Foreskin keratinocyte (primary cell): ENCODE measurements at places on chromosomes 7 and 10.
A peak's percentile ranks its signal among the peaks of the same experiment; 100 is the strongest.

DNA sequence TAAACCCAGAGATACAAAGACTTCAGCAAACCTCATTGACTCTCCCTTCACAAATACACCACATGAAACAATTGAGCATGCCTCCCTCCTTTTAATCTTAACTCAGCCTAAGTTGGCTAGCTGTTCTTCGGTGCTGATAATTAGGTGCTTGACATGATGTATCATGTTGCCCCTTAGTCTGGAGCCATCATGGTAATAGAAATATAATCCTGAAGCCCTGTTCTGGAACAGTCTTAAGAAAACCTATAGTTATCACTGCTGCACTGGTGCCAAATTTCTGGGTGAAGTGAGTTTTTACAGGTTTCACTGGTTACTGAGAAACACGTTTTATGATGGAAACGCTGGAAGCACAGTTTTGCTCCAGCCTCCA lies 306.1 kb downstream of the LRMDA start:
- no peak for DNase-seq

DNA sequence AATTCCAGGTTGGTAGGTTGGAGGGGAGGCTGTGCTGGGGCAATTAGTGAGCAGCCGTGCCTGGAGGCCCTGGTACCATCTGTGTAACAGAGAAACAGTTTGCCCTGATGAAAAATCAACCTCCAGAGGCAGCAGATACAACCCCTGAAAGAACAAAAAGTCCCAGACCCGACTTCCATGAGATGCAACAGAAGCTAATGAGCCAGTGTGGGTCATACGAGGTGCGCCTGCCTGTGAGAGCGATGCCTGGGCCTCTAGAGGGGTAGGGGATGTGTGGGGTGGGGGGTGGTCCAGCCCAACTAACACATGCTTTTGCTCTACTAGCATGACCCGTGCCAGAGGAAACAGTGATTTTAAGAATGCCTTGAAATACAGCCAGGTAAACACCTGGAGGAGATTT lies 39.3 kb downstream of the CELF2 start:
- DNase-seq: no peak

- no peak for DNase-seq
Observed at GRCh38 chr7:109895536-109895935, 1195.4 kb upstream of the LRRN3 start.

GRCh38 chr10:110022716-110023504 lies 15.1 kb downstream of the ADD3 start:
- no peak for DNase-seq

DNA sequence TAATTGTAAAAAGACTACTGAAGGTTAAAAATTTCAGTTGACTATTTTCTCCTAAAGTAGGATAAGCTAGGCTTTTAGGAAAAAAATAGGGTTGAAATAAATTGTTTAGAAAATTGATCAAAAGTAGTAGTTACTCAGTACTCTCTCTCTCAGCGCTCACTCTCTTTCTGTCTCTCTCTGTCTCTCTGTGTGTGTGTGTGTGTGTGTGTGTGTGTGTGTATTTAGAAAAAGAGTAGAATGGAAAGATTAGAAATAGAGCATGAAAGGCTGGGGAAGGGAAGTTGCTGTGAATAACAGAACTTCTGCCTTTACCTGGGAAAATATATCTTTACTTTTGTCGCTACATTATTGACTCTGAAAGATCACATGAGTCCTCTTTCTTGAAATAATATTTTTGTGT lies 20.6 kb downstream of the ADK start:
- no peak for DNase-seq

- DNase-seq: no peak
Observed at GRCh38 chr10:62005281-62005680, 103.8 kb downstream of the ARID5B start.

DNA sequence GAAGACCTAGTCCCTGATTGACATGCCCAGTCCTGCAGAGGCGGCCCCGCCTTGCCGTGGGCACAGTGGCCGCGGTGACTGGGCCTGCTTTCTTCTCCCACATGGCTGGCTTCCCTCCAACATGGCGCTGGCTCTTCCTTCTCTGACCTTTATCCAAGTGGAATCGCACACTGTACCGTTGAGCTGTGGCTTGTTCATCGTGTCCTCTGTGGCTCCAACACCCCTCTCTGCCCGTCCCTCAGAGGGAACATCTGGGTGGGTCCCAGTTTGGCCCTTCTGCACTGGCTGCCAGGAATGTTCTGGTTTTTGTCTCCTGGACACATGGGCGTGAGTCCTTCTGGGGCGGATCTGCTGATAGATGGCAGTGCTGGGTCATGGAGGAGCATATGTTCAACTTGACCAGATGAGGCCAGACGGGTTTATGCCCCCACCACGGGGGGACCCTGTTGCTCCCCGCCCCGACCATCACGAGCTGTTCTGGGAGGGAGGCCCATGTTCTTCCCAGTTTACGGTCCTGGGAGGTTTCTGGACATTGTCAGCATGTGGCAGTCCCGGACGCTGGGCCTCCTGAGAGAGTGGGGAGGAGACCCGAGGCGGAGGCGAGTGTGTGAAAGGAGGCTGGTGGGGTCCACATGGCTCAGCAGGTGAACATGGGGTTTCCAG lies 63.5 kb downstream of the LHPP start:
- DNase-seq: peak; percentile 42

- no peak for DNase-seq
Observed at GRCh38 chr10:102714621-102715455, at the start of gene SFXN2. TSS of gene SFXN2 (plus strand) at chr10:102714636. CDS start at chr10:102726637, 12,001 bp downstream.

GRCh38 chr10:128325788-128326187 lies 199.6 kb upstream of the MKI67 start:
- no peak for DNase-seq

- DNase-seq: peak; percentile 25
Observed at GRCh38 chr10:45249978-45250693, 65.3 kb downstream of the OR13A1 start.

DNA sequence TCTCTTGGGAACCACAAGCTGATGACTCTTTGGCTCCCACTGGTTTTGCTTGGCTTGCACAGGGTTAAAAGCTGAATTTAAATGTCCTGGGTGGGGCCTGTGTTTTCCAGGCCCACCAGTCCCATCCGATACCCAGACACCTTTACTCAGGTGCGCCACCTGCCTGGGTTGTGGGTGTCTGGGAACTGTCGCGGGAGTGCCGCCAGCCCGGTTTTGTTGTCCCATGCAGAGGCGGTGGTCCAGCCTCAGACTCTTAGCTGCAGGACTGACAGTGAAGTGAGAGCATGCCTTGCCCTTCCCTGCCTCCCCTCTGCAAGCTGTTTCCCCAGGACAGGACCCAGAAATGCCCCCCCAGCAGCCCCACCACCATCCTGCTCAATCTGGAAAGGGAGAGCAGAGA lies 255.6 kb upstream of the ZNF32 start:
- no peak for DNase-seq

DNA sequence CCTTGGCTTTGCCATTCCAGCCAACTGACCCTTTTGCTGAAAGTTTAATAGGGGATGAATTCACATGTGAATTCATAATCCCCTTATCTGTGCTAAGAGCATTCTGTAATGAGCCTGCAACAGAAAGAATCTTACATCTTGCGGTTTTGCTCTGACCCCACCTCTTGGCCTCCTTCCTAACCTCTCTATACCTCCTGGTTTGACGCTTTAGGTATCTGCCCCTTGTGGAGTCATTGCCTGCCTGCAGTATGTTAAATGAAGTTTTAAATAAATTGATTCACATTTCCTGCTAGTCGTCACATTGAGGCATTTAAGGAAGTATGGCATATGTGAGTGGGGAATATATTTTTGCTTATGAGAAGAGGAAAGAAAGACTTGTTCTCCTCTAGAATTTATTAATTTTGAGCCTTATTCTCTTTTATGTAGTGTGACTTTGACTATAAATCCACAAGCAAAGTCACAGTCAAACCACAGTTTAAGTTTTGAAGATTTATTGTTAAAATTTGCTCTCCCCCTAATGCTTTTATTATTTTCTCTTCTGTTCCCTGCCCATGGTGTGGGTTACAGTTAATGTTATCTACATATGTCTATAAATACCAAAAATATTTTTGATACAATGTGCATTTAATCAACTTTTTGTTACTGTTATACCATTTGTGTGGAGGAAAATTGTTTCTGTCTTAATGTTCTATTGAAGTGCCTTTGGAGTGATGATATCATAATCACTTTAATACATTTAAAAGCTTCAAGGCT lies 60.9 kb downstream of the LRMDA start:
- DNase-seq: no peak

- DNase-seq: no peak
Observed at GRCh38 chr10:60575105-60575504, 185.4 kb upstream of the ANK3 start.

DNA sequence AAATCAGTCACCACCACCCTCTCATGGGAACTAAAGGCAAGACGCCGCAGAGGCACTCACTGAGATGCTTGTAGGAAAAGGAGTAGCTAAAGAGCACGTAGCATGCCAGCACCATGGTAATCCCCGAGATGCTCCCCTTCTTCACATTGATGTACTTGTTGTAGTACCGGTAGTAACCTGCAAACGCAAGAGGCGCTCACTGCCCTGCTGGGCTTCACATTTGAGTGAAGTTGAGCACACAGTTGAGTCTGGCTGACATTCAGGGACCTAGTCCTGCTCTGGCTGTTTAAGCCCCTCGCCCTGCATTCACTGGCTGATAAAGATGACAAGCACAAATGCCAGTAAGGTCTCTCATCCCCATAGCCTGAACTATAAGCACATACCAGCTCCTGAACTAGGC lies 6.9 kb downstream of the ATP5MF start:
- DNase-seq: peak; percentile 7

- DNase-seq: no peak
Observed at GRCh38 chr7:129169171-129169671, 19.2 kb upstream of the SMO start.

DNA sequence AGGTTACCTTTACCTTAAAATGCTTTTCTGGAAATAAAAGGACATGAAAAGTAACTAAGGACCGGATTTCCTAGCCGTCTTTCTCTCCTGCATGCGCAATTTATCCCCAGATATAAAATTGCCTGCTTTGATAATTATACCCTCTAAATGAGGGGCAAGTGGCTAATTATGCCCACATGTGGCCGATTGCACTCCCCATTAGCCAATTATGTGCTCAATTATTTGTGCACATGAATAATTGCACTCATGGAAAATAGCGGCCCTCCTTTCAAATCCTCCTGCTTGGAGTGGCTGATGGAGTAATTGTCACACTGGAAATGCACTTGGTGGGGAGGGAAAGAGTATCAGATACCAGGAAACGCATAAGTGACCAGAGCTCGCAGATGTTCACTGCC lies 66.4 kb upstream of the ATRNL1 start:
- no peak for DNase-seq

DNA sequence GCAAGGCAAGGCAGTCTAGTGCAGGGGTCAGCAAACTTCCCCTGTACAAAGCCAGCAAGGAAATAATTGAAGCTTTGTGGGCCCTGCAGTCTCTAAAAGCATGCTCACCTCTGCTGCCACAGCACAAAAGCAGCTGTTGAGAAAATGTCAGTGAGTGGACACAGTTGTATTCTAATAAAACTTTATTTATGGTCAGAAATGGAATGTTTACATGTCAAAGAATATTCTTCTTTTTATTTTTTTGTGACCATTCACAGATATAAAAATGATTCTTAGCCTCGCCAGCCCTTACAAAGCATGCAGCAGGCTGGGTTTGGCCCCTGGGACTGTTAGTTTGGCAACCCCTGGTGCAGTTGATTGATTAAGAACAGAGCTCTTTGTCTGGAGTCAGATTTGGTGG lies 192.4 kb downstream of the BUB3 start:
- DNase-seq: no peak

GRCh38 chr10:1373287-1373686 lies 317.1 kb downstream of the WDR37 start:
- no peak for DNase-seq

DNA sequence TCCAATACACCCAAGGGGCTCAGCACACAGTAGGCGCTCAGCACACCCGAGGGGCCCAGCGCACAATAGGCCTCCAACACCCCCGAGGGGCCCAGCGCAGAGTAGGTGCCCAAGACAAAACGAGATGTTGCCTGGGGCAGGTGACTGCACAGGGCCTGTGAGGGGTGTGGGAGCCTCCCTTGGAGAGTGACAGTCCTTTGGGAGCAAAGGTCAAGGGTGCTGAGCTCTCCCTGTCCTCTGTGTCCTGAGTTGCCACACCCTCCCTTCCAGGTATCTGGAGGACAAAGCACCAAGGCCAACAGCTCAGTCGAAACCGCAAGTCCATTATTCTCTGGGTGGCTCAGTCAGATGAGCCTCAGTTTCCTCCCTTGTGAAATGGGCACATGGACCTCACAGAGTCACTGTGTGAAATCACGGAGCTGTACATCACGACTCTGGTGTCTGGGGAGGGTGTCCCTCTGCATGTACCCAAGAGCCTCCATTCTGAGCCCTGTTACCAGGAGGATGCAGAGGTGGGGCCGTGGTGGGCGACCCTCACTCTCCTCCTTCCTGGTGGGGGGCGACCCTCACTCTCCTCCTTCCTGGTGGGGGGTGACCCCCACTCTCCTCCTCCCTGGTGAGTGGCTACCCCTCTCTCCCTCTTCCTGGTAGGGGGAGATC lies 81.3 kb downstream of the FOXL3 start:
- DNase-seq: no peak

GRCh38 chr10:52436664-52437063 lies 122.6 kb downstream of the DKK1 start:
- DNase-seq: no peak

DNA sequence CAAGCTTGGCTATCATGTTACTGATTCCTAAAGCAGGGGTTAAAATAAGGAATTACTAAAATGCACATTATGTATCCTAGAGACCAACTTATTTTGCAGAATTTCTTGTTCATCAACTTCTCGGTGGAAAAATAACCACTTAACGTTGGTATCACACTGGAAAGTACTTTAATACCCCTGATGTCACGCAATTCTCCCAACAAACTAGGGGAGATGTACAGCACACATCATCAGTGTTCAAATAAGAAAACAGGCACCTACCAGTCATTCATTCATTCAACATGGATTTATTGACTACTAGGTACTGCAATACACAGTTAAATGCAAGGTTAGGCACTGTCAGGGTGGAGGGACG lies 648 bp downstream of the HUS1 start:
- DNase-seq: peak; percentile 4

- DNase-seq: no peak
Observed at GRCh38 chr10:326350-326749, 191.1 kb downstream of the ZMYND11 start.

DNA sequence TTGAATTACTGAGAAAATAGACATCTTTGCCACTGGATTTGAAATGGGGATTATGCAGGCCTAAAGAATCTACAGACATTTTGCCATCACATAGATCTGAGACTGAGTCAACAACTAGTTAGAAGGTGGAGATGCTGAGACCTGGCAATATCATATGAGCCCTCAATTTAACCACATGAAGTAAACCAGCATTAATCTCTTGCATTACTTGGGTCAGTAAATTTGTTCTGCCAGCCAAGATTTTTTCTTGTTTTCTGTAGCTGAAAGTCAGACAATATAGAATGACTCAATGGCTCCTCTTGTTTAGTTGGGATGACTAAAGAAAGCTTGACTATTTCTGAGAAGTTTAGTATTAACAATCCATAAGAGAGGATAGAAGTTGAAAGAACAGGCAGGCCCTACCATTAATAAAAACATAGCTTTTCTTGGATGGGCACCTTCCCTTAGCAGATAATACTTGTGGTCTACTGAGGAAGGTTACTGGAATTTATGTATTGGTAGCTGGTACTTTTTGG lies 396.7 kb upstream of the SORCS1 start:
- DNase-seq: no peak

- DNase-seq: no peak
Observed at GRCh38 chr7:66330961-66331360, 125.8 kb downstream of the TPST1 start.
